ENCODE measurements at places on chromosomes 1 and 21. TPM values are rescaled to one million over a fixed set of nuclear protein-coding genes. Genes with fewer than 3 reads are reported as not detected.

DNA sequence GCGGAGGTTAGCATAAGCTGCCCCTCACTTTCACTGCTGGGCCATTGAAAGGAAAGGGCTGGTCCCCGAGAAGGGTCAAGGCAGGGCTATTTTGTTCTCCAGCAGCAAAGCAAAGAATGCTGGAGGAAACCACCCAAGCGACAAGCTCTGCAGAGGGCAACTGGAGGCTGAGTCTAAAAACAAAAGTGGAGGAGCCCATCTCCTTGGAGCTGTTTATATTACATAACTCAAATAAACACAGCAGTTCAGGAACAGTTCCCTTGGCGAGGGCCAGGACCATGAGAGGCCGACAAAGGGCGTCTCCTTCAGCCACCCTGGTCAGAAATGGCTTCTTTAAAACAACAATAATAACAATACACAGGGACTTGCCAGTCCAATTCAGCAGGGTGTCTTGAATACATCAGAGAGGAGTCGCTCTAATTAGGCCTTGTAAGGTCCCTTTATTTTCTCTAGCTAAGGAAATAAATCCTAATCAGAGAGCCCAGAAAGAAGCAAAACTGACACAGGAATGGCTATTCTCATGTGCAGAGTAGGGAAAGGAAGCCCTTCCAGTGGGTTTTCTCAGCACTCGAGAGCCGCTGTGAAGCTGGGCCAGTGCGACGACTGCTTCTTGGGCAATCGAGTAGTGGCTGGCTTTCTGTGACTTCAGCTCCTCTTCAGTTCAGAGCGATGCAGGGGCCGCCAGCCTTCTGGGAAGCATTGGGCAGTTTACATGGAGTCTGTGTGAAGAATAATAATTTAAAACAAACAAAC is 57.0 kb upstream of the TARBP1 start:
- H3K36me3 ChIP-seq, result no peaks in the 10 kb centered on the region
- H3K4me1 ChIP-seq, result no peaks in the 10 kb centered on the region
- no peak for DNase-seq
- H3K4me3 ChIP-seq, result no peak overlapping the region
- no peak overlapping the region for H3K27ac ChIP-seq
- H3K27me3 ChIP-seq, result no peaks in the 10 kb centered on the region

DNA sequence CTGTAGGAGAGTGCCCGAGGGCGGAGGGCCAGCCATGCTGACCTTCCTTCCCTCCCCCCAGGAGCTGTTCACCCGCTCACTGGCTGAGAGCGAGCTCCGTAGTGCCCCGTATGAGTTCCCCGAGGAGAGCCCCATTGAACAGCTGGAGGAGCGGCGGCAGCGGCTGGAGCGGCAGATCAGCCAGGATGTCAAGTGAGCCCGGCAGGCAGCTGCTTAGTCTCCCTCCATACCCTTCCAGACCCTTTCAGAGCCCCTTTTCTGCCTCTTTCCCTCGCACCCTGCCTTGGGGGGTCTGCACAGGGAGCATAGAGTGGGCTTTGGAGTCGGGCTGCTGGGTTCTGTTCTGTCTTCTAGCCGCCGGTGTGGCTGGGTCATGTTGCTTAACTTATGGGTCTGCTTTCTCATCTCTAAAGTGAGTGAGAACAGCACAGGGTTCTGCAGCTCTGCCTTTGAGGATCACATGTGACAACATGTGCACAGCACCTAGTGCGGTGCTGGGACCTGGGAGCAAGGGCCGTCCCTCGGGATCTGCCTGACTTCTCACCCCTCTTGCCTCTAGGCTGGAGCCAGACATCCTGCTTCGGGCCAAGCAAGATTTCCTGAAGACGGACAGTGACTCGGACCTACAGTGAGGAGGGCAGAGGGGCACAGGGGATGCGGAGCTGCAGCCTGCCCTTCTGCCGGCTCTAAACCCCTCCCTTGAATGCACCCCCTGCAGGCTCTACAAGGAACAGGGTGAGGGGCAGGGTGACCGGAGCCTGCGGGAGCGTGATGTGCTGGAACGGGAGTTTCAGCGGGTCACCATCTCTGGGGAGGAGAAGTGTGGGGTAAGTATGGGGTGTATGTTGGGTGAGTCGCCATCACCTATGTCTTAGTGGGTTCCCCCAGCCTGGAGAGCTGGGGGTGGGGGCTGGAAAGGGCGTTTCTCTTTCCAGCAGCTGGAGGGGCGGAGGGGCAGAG is 6.2 kb downstream of the AMPD2 start:
- peaks cover 33% of the 10 kb centered on the region for H3K36me3 ChIP-seq
- H3K4me1 ChIP-seq, result peaks cover 34% of the 10 kb centered on the region
- no peak overlapping the region for H3K27ac ChIP-seq
- H3K27me3 ChIP-seq, result no peaks in the 10 kb centered on the region
- no peak for DNase-seq

DNA sequence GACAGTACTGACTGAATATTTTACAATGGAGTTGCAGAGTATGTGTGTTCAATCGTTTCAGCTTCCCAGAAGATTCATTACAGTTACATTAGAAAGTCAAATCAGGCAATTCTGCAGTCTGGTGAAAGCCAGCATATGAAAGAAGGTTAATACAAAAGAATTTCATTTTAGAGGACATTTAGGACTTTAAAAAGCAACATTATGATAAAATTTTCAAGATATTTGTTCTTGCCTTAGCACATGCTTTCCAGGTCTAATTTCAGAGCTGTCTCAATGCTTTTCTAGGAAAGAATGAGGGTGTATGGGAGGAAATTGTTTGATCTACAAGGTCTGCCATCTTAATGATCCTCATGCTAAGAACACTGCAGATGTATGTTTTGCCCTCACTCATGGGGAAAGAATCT is 63.2 kb downstream of the RERE start:
- H3K36me3 ChIP-seq, result peaks cover 3% of the 10 kb centered on the region
- H3K27ac ChIP-seq, result no peak overlapping the region
- H3K4me1 ChIP-seq, result peaks cover 30% of the 10 kb centered on the region
- H3K4me3 ChIP-seq, result no peak overlapping the region
- H3K27me3 ChIP-seq, result no peaks in the 10 kb centered on the region

GRCh38 chr1:28132171-28133167 is 44.0 kb downstream of the PTAFR start:
- no peak overlapping the region for H3K4me3 ChIP-seq
- H3K27ac ChIP-seq, result no peak overlapping the region
- no peak for DNase-seq
- H3K4me1 ChIP-seq, result no peaks in the 10 kb centered on the region

GRCh38 chr1:54006508-54006907 is 11.5 kb downstream of the LDLRAD1 start:
- DNase-seq, result no peak
- H3K36me3 ChIP-seq, result no peaks in the 10 kb centered on the region

GRCh38 chr1:3067671-3068563 is 1.1 kb upstream of the PRDM16 start:
- H3K4me3 ChIP-seq, result no peak overlapping the region
- peaks cover 2% of the 10 kb centered on the region for H3K4me1 ChIP-seq
- no peak overlapping the region for H3K27ac ChIP-seq
- peaks cover 16% of the 10 kb centered on the region for H3K27me3 ChIP-seq
- DNase-seq, result no peak

GRCh38 chr1:56135069-56135863 is 444.1 kb downstream of the PLPP3 start:
- H3K4me3 ChIP-seq, result no peak overlapping the region
- peaks cover 4% of the 10 kb centered on the region for H3K4me1 ChIP-seq
- H3K27ac ChIP-seq, result no peak overlapping the region
- DNase-seq, result no peak

GRCh38 chr1:1178794-1179331 is 5.2 kb downstream of the TTLL10 start:
- H3K4me1 ChIP-seq, result peaks cover 7% of the 10 kb centered on the region
- peaks cover 5% of the 10 kb centered on the region for H3K27me3 ChIP-seq
- no peaks in the 10 kb centered on the region for H3K36me3 ChIP-seq
- no peak overlapping the region for H3K4me3 ChIP-seq
- no peak for DNase-seq

DNA sequence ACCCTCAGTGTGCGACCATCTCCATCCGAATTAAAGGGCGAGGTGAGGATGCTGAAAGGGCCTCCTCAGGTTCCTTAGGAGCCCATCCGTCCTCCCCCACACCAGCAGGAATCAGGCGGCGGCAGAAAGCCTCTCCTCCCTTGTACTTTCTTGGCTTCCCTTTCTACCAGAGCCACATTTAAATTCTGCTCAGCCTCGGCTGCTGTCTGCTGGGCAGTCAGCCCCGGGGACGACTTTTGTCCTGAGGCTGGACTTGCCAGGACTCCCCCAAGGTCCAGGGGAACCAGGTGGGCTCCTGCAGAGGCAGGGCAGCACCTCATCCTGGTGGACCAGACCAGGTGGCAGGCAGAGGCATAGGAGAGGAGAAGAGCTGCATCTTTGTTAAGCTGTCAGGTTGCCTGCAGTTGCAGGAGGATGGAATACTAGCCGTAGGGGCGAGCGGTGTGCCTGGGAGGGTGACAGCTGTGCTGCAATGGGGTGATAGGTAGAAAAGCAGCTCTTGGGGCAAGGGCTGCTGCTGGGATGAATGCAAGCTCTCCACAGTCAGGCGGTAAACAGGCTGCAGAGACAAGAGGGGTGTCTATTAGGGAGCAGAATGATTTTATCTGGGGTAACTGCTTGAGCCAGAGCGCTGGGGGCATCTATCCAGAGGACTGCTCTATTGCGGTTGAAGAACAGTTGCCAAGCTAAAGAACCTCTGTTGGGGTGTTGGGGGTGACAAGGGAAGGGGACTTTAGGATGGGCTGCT is 46.2 kb upstream of the WASF2 start:
- H3K4me3 ChIP-seq, result no peak overlapping the region
- no peaks in the 10 kb centered on the region for H3K27me3 ChIP-seq
- no peak overlapping the region for H3K27ac ChIP-seq
- DNase-seq, result no peak

GRCh38 chr1:154953611-154954038 is 2.3 kb downstream of the PBXIP1 start:
- no peak for DNase-seq
- peak overlapping the region; percentile 95 for H3K27ac ChIP-seq
- peaks cover 9% of the 10 kb centered on the region for H3K36me3 ChIP-seq

Gene FMO3
- not detected for total RNA-seq

Gene TTLL7
- 2.6 TPM for total RNA-seq

Gene ADAMTS5
- not detected for total RNA-seq

Gene PTBP2
- 13.5 TPM for total RNA-seq

Gene PTPRC
- 458 TPM for total RNA-seq

Gene TSPAN1
- total RNA-seq, result not detected

Gene CPLANE2
- 3.7 TPM for total RNA-seq

All from activated CD4-positive, alpha-beta T cell treated with anti-CD3 and anti-CD28 coated beads for 36 hours (primary cell).